ENCODE measurements at places on chromosomes 11 and 22.
A peak's percentile ranks its signal among the peaks of the same experiment; 100 is the strongest.

DNA sequence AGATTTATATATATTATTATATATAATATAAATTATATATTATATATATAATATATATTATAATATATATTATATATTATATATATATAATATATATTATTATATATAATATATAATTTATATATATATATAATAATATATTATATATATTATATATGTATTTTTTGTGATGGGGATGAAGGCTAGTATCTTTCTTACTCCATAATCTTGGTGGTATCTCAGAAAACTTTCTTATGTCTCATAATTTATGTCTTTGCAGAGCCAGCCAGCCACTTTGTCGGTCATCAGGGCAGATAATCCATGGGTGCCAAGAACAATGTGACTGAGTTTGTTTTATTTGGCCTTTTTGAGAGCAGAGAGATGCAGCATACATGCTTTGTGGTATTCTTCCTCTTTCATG is at the start of gene OR4S1:
TSS of gene OR4S1 (plus strand) at position 301 of the 400 bp plus-strand sequence. CDS start at position 301, 0 bp downstream.
- no peak for DNase-seq

DNA sequence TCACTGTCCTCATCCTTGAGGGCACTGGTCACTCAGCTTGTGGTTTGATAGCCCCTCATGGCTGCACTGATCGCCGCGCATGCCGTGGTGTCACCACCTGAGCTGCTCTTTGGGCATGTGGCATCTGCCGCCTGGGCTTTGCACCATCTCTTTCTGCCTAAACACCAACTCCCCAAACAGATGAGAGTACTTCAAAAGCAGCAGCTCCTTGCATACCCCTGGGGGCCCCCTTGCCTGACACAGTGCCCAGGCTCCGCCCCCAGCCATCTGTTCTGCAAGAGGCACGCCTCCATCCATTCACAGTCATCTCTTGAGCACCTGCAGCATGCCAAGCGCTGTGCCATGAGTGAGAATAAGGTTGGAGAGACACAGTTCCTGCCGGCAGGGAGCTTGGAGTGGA is 104.5 kb upstream of the B3GAT1 start:
- no peak for DNase-seq

- peak; percentile 75 for DNase-seq
These were observed 15.3 kb upstream of the MRTFA start for GRCh38 chr22:40651563-40652501.

DNA sequence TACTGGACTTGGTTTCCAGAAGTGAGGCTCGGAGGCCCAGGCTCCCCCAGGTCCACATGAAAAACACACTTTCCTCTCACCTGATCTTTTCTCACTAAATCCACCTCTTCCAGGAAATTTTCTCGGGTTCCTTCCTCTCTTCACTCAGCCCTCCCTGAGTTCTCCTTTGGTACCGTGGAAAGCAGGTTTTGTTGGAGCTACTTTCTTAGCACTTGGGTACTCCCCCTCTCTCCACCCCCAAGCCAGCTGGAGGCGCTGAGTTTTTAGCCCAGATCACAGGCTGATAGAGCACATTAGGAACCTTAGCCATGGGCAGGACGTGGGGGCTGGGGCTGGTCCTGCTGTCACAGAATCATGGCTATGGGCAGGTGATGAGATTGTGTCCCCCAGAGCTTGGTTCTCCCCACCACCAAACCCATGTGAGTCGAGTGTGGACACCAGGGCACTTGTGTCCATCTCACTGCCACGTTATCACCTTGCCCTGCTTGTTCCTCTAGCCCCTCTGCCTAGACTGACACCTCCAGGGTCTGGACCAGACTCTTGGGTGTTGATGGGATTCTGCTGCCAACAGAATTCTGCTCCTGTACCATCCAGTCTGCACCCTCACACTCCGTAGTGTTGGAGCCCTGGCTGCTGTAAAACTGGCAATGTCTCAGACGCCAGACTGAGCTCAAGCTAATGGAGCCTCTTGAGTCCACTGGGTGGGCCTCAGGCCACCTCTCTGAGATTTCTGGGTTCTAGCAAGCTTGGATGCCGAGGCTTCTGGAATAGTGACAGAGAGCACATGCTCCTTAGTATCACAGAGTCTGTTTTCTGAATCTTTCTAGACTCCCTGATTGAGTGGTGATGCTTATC is 74.9 kb upstream of the NARS2 start:
- no peak for DNase-seq

GRCh38 chr11:18352581-18352980 is 30.2 kb downstream of the GTF2H1 start:
- DNase-seq = no peak

DNA sequence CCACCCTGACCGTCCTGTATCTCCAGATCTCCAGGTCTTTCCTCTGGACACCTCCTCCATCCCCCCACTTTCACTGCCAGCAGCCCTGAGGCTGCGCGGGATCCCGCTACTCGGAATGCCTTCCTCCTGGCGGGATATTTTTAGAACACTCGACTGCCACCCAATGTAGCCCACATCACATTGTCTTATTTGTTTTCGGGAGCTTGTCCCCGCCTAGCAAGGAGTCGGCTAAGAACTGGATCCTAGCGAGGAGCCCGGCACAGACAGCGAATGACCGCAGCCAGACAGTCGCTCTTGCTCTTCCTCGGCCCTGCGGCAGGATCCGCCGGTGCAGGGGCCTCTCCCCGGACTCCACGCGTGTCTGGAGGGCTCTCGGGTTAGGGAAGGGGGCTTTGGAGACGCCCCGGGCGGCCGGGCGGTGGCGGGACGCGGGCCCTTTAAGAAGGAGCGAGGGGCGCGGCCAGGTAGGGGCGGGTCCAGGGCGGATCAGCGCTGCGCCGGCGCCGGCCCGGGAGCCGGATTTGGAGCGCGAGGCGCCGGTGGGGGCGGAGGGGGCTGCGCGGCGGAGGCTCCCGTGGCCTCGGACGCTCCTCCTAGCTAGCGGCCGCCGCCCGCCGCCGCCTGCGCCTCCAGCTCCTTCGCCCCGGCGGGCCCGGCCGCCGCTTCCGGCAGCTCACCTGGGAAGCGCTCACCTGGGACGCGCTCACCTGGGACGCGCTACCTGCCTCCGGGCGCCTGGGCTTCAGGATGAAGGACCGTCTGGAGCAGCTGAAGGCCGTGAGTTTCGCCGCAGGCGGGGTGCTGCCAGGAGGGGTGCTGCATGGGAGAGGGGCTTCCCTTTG is at the start of gene STX3:
TSS of gene STX3 (plus strand) at position 518 of the 842 bp plus-strand sequence. CDS start at position 748, 230 bp downstream.
- DNase-seq = peak; percentile 27

- no peak for DNase-seq
These were observed 53.1 kb upstream of the SLC22A12 start for GRCh38 chr11:64537876-64538275.

- no peak for DNase-seq
These were observed 257.8 kb upstream of the LUZP2 start for GRCh38 chr11:24238771-24239645.

DNA sequence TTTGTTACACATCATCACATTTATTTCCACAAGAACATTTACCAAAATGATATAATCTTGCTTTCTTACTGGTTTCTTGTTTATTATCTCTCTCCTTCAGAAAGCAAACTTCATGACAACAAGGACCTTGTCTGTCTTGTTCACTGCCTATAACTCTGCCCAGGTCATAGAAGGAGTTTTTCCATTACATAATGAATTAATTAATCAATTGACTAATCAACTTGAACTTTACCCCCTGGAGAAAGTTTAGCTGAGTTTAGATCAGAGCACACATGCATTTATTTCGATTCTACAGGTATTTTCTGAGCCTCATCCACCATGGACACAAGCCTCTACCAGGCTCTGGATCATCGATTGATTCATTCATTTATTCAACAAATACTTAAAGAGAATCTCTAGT is 6.3 kb upstream of the PRG2 start:
- DNase-seq = no peak

GRCh38 chr22:45235101-45235777 is 5.5 kb downstream of the KIAA0930 start:
- no peak for DNase-seq

DNA sequence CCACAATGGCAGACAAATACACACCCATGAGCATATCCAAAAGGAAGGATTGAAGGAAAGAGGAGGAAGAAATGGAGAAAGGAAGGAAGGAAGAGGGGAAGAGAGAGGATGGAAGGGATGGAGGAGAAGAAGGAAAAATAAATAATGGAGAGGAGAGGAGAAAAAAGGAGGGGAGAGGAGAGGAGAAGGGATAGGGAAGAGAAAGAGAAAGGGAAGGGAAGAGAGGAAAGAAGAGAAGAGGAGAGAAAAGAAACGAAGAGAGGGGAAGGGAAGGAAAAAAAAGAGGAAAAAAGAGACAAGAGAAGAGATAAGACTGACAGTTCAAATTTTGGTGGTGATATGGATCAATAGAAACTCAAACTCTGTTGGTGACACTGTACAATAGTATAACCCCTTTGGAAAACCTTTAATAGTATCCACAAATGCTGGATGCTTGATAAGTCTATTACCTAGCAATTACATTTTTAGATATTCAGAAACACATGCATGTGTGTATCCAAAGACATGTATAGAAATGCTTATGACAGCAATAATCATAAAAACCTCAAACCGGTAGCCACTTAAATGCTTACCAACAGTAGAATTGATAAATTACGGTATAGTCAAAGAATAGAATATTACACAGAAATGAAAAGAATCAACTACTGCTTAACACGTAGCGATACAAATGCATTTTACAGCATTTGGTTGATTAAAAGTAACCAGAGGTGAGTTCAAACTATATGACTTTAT is 1.2 kb upstream of the HBD start:
- DNase-seq = no peak

DNA sequence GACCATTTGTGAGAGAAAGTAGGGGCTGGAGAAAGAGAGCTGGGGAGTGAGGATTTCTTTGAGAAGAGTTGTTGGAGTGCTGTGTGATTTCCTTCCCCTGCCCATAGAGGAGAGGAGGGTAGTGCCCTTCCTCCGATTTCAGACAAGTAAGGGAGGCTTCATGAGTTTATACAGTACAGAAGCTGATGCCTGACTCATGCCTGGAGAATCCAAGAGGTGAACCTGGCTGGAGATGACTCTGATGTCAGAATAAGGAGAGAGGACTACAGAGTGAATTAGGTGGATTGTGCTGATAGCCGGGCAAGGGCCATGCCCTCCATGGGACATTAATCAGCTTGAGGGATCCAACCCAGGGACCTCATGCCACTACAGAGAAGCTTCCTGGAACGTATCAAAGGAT is 91.6 kb downstream of the FAR1 start:
- no peak for DNase-seq

DNA sequence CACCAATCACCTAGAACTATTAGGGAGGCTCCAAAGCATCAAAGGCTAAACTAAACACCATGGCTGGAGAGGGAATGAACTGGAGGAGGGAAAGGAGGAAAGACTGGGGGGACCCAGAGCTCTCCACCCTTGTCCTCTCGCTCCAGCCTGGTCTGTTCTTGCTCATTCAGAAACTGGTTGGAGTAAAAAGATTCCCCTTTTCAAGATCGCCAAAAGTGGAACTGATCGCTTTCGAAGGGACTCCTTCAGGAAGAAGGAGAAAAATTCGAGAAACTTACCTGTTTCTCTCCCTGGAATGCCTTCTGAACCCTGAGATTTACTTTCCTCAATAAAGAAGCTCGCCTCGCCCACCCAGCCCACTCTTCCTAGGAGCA is 46.9 kb downstream of the OR4D9 start:
- no peak for DNase-seq

DNA sequence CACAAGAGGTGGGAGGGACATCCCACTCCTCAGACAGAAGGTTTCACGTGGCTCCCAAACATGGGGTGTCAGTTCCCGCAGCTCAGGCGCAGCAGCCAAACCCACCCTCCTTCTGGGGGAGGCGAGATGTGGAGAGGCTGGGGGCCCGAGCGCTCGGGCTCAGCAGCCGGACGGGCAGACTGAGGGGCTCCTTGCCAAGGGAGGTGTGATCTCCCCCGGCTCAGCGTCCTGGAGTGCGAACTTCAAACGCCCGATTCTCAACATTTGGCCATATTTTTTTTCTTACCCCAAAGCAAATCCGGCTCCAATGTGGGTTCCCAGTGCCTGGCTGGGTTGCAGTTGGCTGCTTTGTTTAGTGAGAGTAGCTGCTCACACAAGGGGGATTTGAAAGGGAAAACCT is 477.9 kb downstream of the MN1 start:
- no peak for DNase-seq

DNA sequence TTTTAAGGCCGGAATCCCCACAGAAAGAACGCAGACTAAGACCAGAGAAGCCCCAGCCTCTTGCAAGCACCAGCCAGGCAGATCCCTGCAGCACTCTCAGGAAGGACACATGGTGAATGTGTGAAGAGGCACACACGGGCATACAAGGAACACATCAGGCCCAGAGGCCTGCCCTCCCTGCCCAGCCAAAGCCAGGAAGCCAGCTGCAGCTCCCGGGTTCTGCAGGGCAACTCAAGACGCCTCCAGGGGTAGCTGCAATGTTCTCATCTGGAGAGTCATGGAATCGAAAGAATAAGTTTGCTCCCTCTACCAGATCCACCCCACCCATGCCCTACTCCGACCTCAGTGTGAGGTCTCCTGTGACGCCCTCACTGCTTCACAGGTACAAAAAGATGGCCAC is 2.3 kb downstream of the DGCR2 start:
- DNase-seq = no peak

- no peak for DNase-seq
These were observed 85.6 kb upstream of the GRIA4 start for GRCh38 chr11:105524286-105524685.

- DNase-seq = no peak
These were observed 15.3 kb downstream of the BPIFC start for GRCh38 chr22:32448980-32449379.

- DNase-seq = no peak
These were observed 30.8 kb downstream of the ZNRF3 start for GRCh38 chr22:28914201-28914600.

- DNase-seq = no peak
These were observed 125.3 kb downstream of the MPPED1 start for GRCh38 chr22:43537019-43537585.

DNA sequence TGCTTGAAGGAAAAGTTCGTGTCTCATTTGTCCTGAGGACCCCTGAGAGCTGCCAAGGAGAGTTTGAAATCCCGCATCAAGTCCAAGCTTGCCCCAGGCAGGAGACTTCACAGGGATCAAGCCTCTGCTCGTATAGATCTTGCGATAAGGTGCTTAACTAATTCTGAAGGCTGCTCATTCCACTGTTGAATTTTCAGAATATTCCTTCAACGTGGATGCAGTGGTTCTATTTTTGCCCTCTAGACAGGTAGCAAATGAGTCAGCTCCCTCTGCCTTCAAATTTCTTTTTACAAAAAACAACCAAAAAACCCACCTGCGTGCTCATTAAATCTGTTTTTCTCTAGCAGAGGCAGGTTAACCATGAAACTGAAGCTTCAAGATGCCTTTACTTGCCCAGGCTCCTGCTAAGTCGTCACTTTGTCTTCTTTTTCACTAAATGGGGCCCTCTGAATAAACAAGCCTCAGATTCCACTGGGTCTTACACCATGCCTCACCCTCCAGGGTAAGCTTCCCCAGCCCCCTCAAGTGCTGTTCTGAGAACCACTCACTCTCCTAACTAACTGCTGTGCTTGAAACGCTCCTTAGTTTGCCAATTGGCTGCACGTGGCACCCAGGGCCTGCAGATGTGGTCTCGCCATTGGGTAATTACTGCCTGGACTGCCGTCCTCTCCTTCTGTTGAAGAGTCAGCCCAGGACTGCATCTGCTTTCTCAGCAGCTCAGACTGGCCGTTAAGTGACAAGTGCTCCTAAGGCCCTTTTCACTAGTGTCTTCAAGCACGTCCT is 105.0 kb downstream of the TRPC6 start:
- no peak for DNase-seq

Measured in NCI-H2029 treated with DMSO at 0.1 percent for 48 hours (cell line).